Cortex of kidney (tissue), 1 donor: ENCODE measurements at places on chromosomes 7 and 10.

GRCh38 chr7:11177793-11178192 is 204.1 kb downstream of the PHF14 start:
- DNase-seq: no peak

- no peak for DNase-seq
Observed at GRCh38 chr7:115971506-115971905, 59.1 kb downstream of the TFEC start.

DNA sequence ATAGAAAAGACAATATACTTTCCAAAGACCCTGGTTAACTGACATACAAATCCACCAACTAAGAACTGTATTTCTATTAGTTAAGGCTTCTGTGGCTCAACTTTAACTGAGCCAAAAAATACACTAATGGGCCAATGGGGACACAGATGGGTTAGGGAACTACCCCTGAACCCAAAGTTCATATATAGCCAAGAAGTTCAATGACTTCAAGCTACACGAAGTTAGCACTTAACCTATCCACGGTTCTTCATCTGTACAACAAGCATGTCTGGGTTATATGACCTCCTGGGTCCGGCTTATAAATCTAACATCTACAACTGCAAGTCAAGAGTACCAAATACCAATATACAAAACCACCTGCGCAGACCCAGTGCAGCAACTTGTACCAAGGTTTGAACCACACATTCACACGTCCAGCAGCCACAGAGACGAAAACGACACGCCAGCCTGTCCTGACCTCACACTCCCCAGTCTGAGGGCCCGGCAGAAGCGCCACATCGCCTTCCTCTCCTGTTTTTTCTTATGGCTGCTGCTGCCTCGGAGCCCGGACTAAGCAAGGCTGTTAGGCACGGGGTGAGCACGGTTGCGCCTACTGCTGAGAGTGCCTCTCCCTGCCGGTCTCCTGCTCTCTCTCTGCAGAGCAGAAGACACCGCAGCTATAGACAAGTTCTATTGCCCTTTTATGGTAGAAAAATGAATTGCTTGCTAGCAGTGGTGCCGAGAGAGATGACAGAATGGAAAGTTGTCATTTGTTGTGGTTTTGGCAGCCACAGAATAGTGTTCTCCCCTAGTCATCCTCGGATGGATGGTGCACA is 86.3 kb downstream of the RNF216 start:
- no peak for DNase-seq

- no peak for DNase-seq
Observed at GRCh38 chr7:23011222-23011924, 2.6 kb downstream of the HYCC1 start.

DNA sequence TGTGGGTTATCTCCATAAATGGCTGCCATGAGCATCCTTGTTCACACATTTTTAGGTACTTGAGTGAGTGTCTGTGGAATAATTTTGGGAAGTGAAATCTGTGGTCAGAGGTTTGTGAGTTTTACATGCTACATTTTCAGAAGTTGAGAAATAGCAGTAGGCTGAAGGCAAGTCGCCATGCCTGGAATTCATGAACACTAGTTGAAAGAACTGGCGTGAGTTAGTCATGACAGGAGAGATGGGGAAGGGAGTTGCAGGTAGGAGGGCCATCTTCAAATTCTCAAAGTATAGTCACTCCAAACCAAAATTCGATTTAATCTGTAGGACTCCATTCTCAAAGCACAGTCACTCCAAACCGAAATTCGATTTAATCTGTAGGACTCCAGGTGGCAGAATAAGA is 89.6 kb downstream of the EGFR start:
- no peak for DNase-seq

- peak; percentile 34 for DNase-seq
Observed at GRCh38 chr7:130899638-130900401, 165.8 kb upstream of the KLF14 start.

DNA sequence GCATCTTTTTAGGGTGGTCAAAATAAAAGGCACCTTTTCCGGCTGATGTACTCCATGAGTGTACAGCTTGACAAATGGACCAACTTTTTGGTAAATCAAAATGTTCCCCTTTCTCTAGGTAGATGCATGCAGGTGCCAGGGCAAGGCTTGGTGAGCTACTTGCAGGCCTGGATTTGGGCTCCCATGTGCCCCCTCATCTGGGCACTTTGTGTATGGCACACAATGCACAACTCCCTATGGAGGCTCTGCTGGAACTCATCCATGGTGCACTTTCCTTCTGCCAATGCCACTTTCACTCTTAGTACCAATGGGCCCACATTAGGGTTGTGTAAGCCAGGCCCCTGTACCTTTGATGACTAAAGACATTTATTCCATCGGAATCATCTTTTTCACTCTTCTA is 300.8 kb downstream of the SDHAF3 start:
- no peak for DNase-seq

DNA sequence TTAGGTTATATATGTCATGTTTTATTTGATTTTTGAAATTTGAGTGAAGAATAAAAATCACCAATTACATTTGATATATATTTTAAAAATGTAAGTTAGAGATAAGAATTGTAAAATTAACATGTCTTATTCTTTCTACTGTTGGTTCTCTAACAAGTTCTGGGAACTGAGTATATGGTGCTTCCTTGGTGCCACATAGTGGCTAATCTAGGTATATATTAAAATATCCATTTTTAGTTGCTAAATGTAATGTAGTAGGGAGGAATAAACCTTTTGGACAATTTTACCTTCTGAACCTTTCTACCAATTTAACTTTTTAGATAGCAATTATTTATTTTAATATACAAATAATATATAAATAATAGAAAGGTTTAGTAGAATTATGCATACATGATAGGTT is 17.5 kb downstream of the CFAP69 start:
- DNase-seq: no peak

DNA sequence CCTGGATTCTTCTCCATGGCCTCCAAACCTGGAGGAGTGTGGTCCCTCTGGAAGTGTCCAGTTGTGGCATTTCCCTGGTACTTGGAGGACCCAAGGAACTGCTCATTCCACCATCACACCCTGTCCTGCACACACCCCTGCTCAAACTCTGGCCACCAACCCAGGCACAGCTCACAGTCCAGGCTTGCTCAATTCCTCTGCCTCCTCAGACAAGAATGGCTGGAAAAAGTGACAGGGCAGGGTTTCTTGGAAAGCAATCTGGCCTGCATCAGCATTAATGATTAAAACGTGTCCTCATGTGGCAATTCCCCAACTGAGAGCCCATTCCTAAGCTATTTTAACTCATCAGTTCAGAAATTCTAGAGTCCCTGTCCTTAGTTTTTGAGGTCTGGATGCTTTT is 17.2 kb upstream of the TPST1 start:
- no peak for DNase-seq

- DNase-seq: no peak
Observed at GRCh38 chr10:47447705-47448104, 36.2 kb downstream of the ANXA8 start.

DNA sequence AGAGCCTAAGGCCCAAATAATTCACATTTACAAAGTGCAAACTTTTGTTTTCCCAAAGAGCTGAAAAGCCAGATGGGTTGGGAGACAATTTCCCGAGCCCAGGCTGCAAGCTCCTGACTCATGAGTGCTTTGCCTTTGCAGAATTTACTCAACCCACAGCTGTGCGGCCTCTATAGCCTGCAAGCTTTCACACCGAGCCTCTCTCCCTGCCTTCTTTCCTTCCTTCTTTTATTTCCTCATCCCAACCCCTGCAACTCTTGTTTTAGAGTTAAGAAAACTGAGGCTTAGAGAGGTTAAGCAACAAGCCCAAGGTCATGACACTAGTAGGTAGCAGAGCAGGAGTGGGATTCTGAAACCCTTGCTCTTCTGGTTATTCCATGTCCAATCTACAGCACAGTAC is 203.0 kb upstream of the GPR26 start:
- no peak for DNase-seq

GRCh38 chr10:107269626-107270025 is 105.1 kb upstream of the SORCS1 start:
- DNase-seq: no peak

GRCh38 chr10:126895214-126895781 is 9.9 kb upstream of the DOCK1 start:
- DNase-seq: no peak

GRCh38 chr7:138581065-138581464 is 120.1 kb downstream of the SVOPL start:
- no peak for DNase-seq

- no peak for DNase-seq
Observed at GRCh38 chr7:2785071-2785500, 59.0 kb downstream of the GNA12 start.

DNA sequence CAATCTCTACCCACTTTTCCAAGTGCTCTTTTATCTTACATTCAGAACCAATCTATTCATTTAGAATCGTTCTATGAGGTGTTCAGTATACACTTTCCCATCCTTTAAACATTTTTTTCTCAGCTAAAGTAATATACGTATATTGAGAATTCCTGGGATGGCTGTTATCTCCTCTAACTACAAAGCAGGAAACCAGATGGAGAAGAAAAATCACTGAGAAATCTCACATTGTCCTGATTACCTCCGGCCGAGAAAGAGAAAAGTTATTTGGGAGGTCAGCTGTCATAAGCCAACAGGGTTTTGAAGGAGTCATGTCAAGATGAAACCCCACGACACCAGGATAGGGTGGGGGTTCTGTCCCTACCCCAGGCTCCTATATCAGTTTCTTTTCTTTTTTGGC is 99.2 kb upstream of the KDM7A start:
- DNase-seq: no peak

- no peak for DNase-seq
Observed at GRCh38 chr7:47046949-47047348, 535.0 kb downstream of the TNS3 start.

GRCh38 chr7:150406312-150406566 is 27.1 kb downstream of the ZNF775 start:
- no peak for DNase-seq

DNA sequence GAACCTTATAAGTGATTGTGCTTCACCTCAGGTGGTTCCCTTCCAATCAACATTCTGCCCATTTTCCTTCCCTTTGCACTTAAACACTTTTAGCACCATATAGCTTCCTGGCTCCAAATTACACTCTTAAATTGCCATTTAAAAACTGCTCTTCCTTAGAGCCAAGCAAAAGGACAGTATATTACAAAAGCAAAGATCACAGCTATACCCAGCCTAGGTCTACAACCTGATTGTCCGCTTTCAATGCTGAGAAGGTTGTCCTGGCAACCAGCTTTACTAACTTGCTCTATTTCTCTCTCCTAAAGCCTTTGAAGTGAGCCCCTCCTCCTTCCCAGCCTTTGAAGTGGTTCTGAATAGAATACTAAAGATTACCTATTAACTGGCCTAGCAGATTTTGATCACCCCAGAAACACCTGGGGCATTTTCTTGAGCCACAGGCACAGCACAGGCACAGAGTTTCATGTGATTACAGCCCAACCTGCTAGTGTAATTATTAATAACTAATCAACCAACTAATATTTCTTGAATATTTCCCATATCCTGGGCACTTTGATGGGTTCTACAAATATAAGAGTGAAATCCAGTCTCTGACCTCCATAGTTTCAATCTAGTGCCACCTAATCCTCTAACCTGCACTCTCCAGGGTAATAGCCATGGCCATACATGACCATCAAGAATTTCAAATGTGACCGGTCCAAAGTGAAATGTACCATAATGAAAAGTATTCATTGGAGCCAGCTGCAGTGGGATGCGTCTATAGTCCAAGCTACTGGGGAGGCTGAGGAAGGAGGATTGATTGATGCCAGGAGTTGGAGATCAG is 63.6 kb upstream of the TRIM24 start:
- DNase-seq: no peak

- DNase-seq: no peak
Observed at GRCh38 chr7:25091176-25091575, 33.9 kb downstream of the CYCS start.

- no peak for DNase-seq
Observed at GRCh38 chr7:113652501-113652900, 266.3 kb downstream of the PPP1R3A start.

- DNase-seq: no peak
Observed at GRCh38 chr7:14934839-14935238, 32.3 kb upstream of the DGKB start.

GRCh38 chr10:115525141-115525540 is 432.0 kb downstream of the ATRNL1 start:
- no peak for DNase-seq

- no peak for DNase-seq
Observed at GRCh38 chr10:26675873-26676257, 21.6 kb upstream of the PDSS1 start.

GRCh38 chr7:36283181-36283580 is 106.5 kb upstream of the ANLN start:
- no peak for DNase-seq

DNA sequence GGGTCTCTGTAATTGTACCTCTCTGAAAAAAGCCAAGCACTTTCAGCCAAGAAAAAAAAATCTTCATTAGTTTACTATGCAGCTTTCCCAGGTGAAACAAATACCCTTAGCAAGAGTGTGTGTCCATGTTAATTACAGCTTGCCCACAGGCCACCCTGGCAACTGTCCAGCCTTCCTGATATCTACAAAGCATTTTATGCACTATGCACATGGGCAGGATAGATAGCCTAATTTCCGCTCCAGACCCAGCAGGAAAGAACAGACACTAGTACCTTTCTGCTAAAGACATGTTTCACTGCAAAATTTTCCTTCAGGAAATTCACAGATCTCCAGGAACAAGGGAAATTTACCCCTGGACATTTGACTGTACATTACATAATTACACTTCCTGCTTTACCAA is 24.4 kb downstream of the CACNA2D1 start:
- no peak for DNase-seq

DNA sequence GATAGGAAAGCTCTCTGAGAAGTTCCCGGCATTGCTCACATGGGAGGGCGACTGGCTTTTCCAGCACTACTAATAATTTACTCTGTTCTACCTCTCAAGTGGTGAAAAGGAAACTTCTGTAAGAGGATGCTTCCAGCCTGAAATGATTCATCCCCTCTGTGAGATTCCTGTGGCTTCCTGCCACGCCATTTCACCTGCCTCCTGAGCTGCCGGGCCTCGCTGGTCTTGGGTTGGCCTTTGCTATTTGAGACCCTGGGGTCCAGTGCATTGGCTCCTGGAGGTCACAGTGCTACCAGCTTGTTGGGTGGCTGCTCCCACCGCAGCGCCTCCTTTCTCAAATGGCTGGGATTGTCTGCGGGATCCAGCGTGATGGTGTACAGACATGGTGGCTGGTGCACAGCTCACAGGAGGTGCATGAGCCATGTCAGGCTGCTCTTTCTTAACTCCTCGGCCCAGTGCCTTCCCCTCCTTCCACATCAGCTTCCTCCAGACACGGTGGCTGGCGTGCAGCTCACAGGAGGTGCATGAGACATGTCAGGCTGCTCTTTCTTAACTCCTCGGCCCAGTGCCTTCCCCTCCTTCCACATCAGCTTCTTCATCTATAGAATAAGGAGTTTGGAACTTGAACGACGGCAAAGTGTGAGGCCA is 42.9 kb upstream of the PCBD1 start:
- no peak for DNase-seq

DNA sequence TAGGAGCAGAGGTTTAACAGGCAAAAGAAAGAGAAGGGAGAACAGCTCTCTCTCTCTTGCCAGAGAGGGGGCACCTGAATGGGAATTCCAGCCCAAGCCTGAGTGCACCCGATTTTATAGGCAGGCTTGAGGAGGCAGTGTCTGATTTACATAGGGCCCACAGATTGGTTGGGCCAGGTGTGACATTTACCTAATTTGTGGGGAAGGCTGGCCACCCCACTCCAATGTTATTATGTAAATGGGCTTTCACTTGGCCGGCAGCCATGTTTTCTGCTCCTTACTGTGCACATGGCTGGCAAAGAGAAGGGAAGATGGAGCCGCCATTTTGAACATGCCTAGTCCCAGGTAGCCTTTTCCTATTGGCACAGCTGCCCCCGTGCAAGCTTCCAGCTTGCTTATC is 735.5 kb upstream of the AUTS2 start:
- DNase-seq: no peak
